ENCODE measurements at places on chromosomes 2 and 18. TPM values are rescaled to one million over a fixed set of nuclear protein-coding genes. Genes with fewer than 3 reads are reported as not detected.

ZDBF2 gene
- total RNA-seq, result 9.0 TPM

CLIP4 gene
- 89.2 TPM for total RNA-seq

VWC2L gene
- not detected for total RNA-seq

UGT1A8 gene
- total RNA-seq, result not detected

KCNK3 gene
- total RNA-seq, result 6.9 TPM

BMPR2 gene
- 53.3 TPM for total RNA-seq

ABCB11 gene
- total RNA-seq, result 0.30 TPM

DPP4 gene
- 17.8 TPM for total RNA-seq

Data from tibial nerve (tissue), 4 donors.